Activated T-cell treated with anti-CD3 and anti-CD28 coated beads for 4 hours (primary cell): ENCODE measurements at places on chromosomes 1 and 21.

GRCh38 chr21:25094695-25095094 is 512.6 kb downstream of the MRPL39 start:
- DNase-seq = no peak

DNA sequence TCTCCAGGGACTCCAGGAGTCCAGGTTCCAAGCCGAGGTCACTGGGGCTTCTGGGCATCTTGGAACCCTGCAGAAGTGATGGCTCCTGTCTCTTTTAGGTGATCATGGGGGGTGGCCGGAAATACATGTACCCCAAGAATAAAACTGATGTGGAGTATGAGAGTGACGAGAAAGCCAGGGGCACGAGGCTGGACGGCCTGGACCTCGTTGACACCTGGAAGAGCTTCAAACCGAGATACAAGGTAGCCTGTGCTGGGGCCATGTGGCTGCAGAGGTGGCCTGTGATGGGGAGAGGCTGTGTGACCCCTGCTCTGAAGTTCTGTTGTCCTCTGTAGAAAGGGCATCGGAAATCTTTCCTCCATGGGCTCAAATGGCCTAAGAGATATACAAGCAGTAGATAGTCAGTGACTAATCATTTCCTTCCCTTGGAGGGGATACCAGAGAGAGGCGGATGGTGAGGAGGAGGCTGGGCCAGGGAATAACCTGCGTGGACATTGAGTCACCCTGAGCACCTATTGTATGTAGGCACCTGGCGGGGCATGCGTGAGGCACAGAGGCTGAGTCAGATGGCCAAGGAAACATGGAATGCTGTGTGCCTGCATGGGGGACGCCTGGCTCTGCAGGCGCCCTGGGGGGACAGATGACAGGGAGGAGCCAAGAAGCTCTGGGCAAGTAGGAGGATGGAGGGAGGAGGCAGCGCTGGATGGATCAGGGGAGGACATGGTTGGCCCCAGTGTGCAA is 59.0 kb downstream of the ALPL start:
- no peak for DNase-seq

DNA sequence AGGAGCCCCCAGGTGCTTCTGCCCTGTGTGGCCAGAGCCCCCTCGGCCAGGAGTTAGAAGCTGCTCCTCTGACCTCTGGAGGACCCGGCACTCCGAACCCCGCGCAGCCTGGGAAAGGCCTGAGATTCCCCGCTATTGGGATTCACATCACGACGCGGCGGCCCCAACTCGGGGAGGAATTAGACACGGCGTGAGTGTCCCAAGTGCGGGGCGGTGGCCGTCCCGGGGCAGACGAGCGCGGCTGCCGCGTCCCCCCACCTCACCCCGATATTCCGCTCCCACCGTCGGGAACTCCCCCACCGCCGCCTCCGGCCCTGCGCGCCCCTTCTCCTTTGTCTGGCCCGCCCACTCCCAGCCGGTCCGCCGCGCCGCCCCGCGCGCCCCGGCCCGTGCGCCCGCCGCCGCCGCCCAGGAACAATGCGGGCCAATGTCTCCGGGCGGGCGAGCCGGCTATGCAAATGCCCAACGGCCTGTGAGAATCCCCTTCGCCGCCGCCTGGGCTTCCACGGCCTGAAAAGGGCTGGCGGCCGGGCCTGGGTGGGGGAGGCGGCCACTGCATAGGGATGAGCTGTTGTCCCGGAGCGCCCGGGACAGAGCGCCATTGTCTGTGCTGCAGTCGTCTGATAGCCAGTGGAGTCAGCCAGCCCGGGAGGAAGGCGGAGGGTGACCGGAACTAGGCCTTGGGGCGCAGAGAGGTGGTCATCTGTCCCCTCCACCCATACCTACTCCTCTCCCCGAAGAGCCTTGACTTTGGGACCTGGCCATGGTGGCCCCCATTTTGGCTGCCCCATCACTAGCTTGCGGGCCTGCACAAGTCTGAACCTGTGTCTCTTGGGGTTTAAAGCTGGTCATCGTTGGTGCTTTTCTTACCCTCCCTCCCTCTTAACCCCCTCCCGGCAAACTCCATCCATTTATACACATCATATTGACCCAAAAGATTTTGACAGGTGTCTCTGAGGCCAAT is 19.4 kb downstream of the RHBG start:
- no peak for DNase-seq

DNA sequence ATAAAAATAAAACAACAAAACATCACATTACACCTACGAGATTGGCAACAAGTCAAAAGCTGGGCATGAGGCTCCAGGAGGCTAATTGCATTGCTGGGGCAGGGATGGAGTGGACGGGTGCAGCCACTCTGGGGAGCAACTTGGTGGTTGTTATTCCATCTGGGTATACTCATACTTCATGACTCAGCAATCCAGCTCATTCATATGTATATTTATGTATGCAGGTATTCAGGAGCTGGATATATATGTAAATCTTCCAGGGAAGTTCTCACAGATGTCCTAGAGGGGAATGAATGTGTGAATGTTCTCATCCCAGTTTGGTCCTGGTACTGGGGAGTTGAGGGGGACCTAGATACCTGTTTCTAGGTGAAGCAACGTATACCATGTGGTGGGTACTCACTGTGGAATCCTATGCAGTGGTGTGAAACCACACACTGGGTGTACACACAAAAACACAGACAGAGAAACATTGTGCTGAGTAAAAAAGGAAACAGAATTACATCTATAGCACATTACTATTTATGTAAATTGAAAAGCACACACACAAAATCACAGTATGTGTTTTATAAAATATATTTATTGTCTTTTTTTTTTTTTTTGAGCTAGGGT is 79.7 kb upstream of the RAB4A start:
- no peak for DNase-seq

- DNase-seq = no peak
Measured at GRCh38 chr1:45824607-45825006, 21.2 kb downstream of the MAST2 start.

- no peak for DNase-seq
Measured at GRCh38 chr1:81832573-81832972, 31.8 kb downstream of the ADGRL2 start.

- no peak for DNase-seq
Measured at GRCh38 chr1:5297886-5298239, 643.5 kb downstream of the AJAP1 start.

- DNase-seq = no peak
Measured at GRCh38 chr1:21617126-21617738, 51.9 kb downstream of the RAP1GAP start.

GRCh38 chr1:164515711-164516331 is 43.2 kb upstream of the PBX1 start:
- no peak for DNase-seq

- DNase-seq = no peak
Measured at GRCh38 chr1:242828828-242829227, 304.3 kb upstream of the PLD5 start.

DNA sequence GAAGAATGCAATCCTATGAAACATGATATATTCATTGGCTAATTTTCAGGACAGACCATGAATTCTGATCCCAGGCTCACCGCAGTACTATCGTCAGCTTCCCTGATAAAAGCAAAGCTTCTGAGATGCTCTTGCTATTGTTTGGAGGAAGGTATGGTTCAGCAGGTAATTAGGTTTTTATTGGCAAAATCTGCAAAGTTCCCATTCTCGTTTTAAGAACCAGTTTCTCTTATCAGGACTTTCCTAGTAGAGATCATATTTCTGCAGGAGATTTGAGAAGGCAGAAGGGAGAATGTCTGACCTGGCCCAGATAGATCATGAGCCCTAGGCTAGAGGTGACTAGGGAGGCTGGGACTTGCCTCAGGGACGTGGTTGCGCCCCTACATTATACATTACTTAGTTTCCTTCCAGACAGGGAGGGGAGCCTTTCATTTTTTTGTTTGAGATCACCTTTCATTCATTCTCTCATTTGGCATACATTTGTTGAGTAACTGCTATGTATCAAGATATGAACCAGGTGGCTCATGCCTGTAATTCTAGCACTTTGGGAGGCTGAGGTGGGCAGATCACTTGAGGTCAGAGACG is 108.8 kb downstream of the NRIP1 start:
- DNase-seq = no peak

DNA sequence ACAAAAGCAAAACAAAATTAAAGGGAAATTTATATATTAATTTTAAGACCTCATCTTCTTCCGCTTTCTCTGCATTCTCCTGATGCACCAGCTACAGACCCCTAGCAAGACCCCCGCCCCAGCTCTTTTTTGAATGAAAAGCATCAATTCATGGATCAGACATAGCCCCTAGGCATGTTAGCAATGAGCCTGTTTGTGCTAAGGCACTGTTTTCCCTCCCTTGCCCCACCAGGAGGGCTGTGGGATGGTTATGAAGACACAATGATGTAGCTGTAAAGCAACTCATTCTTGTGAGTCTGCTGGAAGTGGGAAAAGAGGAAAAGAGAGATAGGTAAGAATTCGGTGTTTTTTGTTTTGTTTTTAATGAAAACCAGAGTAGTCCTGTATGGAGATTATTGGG is 88.5 kb upstream of the ZBTB18 start:
- no peak for DNase-seq

- no peak for DNase-seq
Measured at GRCh38 chr1:108831225-108831624, 25.7 kb downstream of the AKNAD1 start.
